HS-27A (cell line): ENCODE measurements at places on chromosomes 6 and 20.

GRCh38 chr20:33910056-33910455 is 83.7 kb upstream of the RALY start:
- no peak for DNase-seq

GRCh38 chr6:144216668-144217218 is 66.4 kb downstream of the STX11 start:
- DNase-seq = no peak

- DNase-seq = no peak
Measured at GRCh38 chr20:24337069-24337468, 132.4 kb upstream of the SYNDIG1 start.

GRCh38 chr6:16109659-16110305 is 19.1 kb upstream of the MYLIP start:
- no peak for DNase-seq

DNA sequence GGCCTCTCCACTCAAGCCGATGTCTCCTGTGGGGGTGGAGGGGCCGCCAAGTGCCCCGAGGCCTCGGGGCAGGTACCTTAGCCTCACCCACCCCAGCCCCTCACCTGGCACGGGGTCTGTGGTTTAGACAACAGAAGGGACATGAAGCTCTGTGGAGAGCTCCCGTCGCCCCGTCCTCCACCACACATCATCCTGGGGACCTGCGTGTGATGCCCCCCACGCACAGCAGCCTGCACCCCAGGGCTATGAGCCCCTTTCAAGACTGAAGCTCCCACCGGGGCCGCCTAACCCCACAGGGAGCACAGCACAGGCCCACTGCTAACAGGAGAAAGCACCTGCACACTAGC is 8.2 kb downstream of the KCNQ2 start:
- DNase-seq = no peak

GRCh38 chr6:105501826-105502344 is 99.0 kb upstream of the PREP start:
- no peak for DNase-seq

- DNase-seq = no peak
Measured at GRCh38 chr6:31479933-31480535, 17.9 kb upstream of the MICB start.

DNA sequence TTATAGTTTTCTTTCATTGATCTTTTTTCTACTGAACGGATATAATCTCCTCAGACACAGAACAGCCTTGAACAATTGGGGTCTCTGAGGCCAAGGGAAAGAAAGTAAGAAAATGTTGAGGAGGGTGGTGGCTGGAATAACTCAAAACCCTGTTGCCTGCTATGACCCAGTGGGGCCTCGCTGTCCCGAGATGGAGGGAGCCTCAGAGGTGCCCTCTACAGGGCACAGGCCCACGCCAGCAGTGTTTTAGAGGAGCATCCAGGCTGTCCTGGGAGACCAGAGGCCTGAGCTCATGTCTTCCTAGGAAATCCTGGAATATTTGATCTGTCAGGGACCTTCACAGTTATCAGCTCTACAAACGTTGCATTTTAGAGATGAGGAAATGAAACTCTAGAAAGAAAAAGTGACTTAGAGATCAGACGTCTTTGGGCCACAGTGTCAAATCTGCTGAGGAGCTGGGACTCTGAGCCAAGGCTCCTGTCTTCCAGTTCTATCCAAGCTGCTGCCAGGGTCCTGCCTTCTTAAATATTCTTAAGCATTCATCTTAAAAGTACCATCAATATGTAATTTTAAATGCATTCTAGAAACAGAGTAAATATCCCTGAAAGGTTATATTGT is 26.3 kb downstream of the ALDH5A1 start:
- no peak for DNase-seq

- peak; percentile 91 for DNase-seq
Measured at GRCh38 chr6:160030103-160030502, 61.2 kb downstream of the IGF2R start.

GRCh38 chr6:35718911-35719381 is 17.9 kb upstream of the ARMC12 start:
- no peak for DNase-seq

GRCh38 chr6:146857980-146858347 is 259.2 kb downstream of the ADGB start:
- no peak for DNase-seq
